ENCODE measurements at places on chromosomes 11 and 22.
A peak's percentile ranks its signal among the peaks of the same experiment; 100 is the strongest.

GRCh38 chr11:123321636-123322035 is 108.4 kb upstream of the GRAMD1B start:
- no peak for DNase-seq

DNA sequence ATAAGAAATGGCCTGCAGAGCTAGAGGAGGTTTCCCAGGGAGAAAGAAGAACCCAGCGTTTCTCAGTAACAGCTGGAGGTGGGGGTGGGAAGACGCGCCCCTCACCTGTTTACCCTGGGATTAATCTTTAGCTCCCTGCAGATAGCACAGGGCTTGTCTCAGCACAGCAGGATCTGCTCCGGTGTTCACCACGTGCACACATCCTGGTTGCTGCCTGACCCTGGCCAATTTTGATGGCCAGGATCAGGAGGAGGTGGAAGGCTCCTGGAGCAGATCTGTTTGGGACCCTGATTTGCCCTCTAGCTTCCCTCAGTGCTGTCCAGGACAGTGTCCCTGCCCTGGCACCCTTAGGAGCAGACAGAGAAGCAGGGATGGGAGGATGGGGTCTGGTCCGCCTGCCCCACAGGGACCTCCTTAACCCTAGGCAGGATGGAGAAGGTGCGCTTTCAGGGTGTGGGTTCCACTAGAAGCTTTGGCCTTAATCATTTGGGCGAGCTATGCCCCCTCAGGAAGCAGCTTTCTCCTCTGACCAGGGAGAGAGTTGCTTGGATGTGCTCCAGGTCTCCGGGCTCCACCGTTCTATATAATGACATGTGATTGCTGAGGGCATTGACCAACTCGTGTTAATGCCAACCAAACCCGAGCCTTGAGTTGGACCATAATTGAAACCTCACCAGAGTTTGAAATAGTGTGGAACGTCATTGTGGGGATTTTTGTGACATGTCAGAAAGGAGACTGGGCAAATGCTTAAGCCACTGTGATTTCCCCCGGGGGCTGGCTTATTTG is 19.3 kb downstream of the UPB1 start:
- DNase-seq, result no peak

GRCh38 chr22:18111759-18112330 is 1.2 kb downstream of the TUBA8 start:
- no peak for DNase-seq

GRCh38 chr11:75668451-75669297 is at the start of gene MAP6:
Gene MAP6 (minus strand): TSS chr11:75669038. CDS start chr11:75668369, 669 bp downstream.
- peak; percentile 62 for DNase-seq

GRCh38 chr11:105673089-105673488 is 63.2 kb downstream of the GRIA4 start:
- no peak for DNase-seq

- DNase-seq, result no peak
Observed at GRCh38 chr11:116984589-116984988, 113.6 kb downstream of the SIK3 start.

GRCh38 chr11:70915158-70915985 is 337.0 kb downstream of the SHANK2 start:
- no peak for DNase-seq

GRCh38 chr11:41522899-41523672 is 63.6 kb upstream of the LRRC4C start:
- no peak for DNase-seq

GRCh38 chr11:45725121-45725520 is 59.7 kb upstream of the CHST1 start:
- no peak for DNase-seq

- DNase-seq, result peak; percentile 87
Observed at GRCh38 chr11:76208438-76209374, 2.4 kb upstream of the WNT11 start.

DNA sequence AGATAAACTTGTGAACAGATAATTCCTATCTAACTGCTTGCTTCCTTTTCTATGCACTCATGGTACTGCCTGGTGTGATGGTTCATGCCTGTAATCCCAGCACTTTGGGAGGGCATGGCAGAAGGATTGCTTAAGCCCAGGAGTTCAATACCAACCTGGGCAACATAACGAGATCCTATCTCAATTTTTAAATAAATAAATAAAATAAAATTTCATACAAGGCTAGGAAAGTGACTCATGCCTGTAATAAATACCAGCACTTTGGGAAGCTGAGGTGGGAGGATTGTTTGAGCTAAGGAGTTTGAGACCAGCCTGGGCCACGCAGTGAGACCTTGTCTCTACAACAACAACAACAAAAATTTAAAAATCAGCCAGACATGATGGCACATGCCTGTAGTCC is 166.6 kb downstream of the COMMD9 start:
- no peak for DNase-seq

Measured in activated T-cell treated with anti-CD3 and anti-CD28 coated beads, Interleukin-2, amount 50 U/mL, for 24 hours (primary cell).